ENCODE measurements at places on chromosomes 11 and 22. TPM values are rescaled to one million over a fixed set of nuclear protein-coding genes. Genes with fewer than 3 reads are reported as not detected.

GRCh38 chr22:19271856-19272535 lies 19.5 kb downstream of the CLTCL1 start:
- DNase-seq: no peak

DNA sequence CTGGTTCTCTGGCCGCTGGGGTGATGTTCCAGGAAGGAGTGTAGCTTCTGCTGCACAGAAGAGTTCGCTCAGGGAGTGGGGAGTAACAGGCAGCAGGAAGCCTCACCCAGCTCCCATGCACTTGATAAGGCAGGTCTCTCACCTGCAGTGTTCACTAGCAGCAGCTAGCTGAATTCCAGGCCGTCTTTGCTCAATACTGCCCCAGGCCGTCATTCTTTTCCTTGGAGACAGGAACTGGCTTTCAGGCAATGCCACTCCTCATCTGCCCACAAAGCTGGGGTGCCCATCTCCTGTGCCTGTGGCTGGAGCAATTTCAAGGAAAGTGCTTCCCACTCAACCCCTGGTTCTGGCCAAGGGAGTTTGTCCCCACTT lies 66.1 kb downstream of the ARHGAP42 start:
- peak; percentile 13 for DNase-seq

GRCh38 chr11:83642500-83642899 lies 356.3 kb upstream of the CCDC90B start:
- DNase-seq: no peak

GRCh38 chr22:30457981-30458380 lies 13.8 kb downstream of the SEC14L3 start:
- DNase-seq: no peak

The NTM gene
- total RNA-seq: 3.6 TPM

- no peak for DNase-seq
Observed at GRCh38 chr11:114192841-114193389, 103.3 kb upstream of the NNMT start.

The NRGN gene
- total RNA-seq: 17.0 TPM

The OR51A4 gene
- total RNA-seq: not detected

The BCO2 gene
- total RNA-seq: 2.6 TPM

The APOA5 gene
- total RNA-seq: not detected

GRCh38 chr11:76668362-76669155 lies 2.0 kb downstream of the LRRC32 start:
- no peak for DNase-seq

- DNase-seq: no peak
Observed at GRCh38 chr22:41770715-41771468, 29.6 kb upstream of the CCDC134 start.

The PRR33 gene
- total RNA-seq: not detected

DNA sequence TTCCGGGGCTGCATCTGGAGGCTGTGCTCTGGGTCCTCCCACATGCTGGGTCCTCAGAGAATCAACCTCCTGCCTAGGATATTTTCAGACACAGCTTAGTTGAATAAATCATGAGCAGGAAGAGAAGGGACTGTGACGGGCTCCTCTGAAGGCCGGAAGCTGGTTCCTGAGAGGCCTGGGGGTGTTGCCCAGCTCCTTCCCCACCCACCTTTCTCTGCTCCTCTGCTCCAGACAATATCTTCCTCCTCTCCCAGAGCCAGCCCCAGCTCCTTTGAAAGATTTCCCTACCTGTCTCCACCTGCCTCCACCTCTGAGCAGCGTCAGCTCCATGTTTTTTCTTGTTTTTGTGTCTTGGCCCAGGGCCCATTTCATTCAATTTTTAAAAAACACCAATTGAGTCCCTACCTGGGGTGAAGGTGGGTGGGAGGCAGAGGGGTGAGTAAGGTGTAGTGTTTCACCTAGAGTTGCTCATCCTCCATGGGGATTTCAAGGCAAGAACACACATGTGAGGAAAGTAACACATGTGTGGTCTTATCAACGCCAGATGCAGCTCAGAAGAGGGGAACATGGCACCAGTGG lies 24.8 kb upstream of the THY1 start:
- DNase-seq: no peak

The MYRF gene
- 1.5 TPM for total RNA-seq

- no peak for DNase-seq
Observed at GRCh38 chr22:44482776-44483175, 15.3 kb downstream of the RTL6 start.

DNA sequence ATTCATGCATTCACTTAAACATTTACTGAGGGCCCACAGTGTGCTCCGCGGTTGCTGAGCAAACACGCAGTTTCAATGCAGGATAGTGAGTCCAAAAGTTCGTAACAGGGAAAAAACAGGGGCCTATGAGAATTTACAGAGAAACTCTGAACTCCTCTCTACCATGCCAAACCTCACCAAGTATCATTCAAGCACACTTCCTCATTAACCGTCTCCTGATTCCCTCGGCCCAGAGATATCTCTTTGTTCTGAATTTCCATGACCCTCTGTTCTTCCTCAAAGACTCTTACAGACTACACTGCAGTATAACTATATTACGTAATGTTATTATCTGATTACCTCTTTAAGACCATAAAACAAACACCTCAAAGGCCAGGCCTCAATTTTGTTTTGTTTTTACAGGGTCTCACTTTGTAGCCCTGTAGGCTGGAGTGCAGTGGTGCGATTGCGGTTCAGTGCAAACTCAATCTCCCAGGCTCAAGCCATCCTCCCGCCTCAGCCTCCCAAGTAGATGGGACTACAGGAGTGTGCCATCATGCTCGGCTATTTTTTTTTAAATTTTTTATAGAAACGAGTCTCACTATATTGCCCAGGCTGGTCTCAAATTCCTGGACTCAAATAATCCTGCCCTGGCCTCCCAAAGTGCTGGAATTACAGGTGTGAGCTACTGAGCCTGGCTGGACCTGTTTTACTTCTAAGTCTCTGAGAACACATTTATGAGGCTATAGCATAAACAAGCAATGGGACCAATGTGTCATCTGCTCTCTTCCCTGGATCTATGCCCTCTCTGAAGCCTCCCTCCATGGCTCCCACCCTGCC lies 3.6 kb downstream of the HPS4 start:
- DNase-seq: no peak

DNA sequence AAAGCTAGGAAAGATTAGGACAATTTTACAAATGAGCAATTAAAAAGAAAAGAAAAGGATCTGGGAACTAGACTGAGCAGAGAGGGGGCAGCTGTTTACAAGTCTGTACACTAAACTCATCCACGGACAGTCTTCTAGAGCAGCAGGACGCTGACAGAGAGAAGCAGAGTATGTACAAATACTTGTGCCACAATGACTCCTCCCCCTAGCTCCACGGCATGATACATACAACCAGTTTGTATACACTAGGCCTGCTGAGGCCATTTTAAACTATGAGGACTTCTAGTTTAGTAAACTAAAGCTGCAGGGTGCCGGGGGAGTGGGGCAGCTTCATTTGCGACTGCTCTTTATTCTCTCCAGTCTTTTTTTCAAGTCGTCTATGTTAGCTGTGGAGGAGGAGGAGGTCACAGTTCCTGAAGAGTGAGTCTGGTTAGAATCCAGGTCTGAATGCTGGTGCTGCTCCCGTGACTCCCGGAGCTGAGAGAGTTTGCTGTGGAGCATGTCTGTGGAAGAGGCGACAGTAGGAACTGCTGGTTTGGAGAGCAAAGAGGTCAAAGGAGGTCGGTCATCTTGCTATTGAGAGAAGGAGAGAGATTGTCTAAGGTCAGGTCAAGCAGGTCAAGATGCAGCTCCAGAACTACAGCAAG lies 24.8 kb downstream of the F2 start:
- DNase-seq: no peak

GRCh38 chr11:125449565-125449964 lies 46.5 kb downstream of the FEZ1 start:
- DNase-seq: no peak

DNA sequence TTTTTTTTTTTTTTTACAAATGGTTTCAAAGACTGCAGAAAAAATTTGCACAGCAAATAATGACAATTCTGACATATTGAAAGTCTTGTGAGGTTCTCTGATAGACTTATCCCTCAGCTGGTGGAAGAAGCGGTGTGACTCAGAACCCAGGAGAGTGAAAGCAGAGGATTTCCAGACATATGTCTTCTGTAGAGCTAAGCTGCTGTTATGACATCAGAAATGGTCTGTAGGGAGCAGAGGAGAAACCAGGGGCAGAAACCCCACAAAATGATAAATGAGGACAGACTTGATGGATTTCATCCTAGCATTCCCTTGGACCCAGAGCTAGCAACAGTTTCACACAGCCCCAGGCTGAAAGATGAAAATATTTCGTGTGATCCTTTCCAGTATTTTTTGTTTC lies 582.6 kb downstream of the METTL15 start:
- no peak for DNase-seq

Data from endothelial cell (in vitro differentiated cells).